ENCODE measurements at places on chromosomes 12 and 14.

DNA sequence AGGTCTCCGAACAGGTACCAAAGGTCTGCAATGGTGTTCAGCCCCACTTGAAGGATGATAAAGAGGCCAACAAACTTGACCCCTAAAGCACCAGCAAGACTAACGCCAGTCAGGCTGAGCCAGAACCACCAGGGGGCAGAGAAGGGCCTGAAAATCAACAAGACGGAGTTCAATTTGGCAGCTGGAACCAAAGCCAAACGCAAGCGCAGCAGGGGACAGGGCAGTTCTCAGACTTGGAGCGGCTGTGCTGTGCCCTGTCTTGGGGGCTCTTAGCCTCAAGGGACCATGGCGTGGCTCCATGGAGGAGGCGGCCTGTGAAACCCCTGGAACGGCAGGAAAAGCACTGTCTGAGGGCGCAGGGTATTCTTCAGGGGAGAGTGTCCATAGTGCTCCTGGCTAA, 19.6 kb downstream of the POMT2 start:
- peak; percentile 18 for DNase-seq

DNA sequence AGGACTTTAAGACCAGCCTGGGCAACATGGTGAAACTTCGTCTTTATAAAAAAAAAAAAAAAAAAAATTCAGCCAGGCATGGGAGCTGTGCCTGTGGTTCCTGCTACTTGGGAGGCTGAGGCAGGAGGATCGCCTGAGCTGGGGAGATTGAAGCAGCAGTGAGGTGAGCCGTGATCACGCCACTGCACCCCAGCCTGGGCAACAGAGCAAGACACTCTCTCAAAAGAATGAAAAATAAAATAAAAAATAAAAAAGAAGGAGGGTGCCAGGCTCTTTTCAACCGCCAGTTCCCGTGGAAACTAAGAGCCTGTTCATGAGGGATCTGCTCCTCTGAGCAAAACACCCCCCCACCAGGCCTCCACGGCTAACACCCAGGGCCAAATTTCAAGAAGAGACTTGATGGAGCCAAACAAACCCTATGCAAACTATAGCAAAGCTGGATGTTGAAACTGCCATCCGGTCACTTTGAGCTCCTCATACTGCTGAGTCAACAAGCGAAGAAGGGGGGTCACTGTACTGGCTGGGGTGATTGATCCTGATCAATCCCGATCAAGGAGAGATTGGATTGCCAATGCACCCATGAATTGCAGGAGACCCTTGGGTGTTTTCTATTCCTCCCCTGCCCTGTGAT, 23.4 kb downstream of the DLK1 start:
- no peak for DNase-seq

- DNase-seq = no peak
These were observed 255.6 kb upstream of the G2E3 start for GRCh38 chr14:30303350-30303749.

DNA sequence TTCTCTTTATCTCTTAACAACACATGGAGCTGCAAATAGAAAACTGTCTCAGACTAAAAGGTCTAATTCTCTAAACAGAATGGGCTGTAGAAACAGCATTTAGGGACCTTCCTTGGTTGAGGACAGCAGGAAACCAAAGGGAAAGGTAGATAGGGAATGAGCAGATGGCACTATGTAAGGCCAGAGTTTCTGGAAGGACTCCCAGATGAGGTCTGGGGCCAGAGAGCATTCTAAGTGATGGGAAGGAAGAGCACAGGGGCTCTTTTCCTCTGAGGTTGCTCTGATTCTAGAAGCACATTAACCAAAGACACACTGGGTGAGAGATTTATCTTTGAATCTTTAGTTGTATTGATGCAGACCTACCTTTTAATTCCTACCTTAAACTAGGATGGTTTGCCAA, 79.4 kb downstream of the TPH2 start:
- no peak for DNase-seq

DNA sequence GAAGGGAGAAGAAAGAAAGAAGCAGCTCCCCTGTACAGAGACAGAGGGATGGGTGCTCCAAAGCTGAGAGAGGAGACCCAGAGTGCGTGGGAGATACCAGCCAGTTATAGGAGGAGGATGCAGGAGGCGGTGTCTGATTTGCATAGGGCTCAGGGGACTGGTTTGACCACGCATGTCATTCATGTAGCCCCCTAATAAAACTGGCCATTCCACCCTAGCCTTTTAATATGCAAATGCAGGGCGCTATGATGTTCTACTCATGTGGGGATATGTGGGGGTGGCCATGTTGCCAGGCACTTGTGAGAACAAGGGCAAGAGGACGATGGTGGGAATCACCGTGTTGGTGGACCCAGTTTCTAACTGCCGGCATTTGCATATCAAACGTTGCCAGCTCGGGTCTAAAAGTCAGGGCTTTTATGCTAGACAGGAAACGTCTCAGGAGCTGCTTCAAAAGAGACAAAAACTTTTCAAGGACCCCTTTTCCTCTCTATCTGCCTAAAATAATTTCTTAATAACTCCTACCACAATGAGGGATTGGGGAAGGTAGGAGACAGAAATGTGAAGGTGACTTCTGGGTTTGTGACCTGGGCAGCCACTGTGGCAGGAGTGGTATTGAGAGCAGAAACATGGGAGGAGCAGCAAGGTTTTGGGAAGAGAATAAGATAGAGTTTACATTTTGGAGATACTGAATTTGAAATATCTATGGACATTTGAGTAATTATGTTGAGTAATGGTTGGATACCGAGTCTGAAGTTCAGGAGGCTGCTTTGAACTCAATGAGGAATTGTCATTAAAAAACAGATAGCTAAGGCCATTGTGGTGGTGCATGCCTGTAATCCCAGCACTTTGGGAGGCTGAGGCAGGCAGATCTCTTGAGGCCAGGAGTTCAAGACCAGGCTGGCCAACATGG, 2.2 kb upstream of the ATXN3 start:
- DNase-seq = no peak

DNA sequence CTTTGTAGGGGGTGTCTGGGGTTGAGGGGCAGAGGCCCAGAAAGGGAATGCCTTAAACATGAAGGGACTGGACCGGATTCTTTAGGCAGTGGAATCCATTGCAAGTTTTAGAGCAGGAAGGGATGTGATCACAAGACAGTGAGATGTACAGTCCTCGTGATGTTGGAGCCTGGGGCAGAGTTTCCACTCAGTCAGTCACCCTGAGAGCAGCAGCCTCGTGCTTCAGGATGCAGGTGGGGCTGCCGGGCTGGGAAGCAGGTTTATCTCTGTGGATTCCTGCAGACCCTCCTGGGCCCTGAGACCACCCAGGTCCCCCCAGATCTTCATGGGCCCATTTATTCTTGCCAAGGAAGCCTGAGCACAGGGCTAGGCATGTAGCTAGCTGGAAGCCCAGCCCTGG, 38.5 kb downstream of the RIN3 start:
- DNase-seq = no peak

DNA sequence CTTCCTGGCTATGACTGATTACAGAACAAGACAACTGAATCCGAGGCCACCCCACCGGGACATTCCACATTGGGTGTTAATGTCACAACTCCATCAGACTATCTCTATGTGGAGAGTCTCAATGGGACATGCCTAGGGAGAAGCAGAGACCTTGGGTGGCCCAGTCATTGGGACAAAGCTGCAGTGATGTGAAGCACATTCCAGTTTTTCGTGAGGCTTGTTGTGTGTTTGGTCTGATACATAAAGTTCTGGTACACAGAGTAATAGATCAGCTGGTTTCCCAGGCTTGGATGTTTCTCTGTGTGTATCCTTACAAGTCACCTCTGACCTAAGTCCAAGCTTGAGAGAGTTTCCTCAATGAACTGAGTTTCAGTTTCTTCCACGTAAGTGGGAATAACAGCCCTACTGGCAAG, 42.3 kb downstream of the CPM start:
- no peak for DNase-seq

- no peak for DNase-seq
These were observed 66.9 kb downstream of the C12orf56 start for GRCh38 chr12:64323476-64324225.

GRCh38 chr14:75380656-75381055, 47.2 kb upstream of the JDP2 start:
- no peak for DNase-seq

- no peak for DNase-seq
These were observed 2.2 kb downstream of the FIGNL2 start for GRCh38 chr12:51846271-51846691.

GRCh38 chr12:76451528-76451927, 103.3 kb upstream of the BBS10 start:
- DNase-seq = no peak

- no peak for DNase-seq
These were observed 3.4 kb upstream of the MYRFL start for GRCh38 chr12:69821456-69822159.

DNA sequence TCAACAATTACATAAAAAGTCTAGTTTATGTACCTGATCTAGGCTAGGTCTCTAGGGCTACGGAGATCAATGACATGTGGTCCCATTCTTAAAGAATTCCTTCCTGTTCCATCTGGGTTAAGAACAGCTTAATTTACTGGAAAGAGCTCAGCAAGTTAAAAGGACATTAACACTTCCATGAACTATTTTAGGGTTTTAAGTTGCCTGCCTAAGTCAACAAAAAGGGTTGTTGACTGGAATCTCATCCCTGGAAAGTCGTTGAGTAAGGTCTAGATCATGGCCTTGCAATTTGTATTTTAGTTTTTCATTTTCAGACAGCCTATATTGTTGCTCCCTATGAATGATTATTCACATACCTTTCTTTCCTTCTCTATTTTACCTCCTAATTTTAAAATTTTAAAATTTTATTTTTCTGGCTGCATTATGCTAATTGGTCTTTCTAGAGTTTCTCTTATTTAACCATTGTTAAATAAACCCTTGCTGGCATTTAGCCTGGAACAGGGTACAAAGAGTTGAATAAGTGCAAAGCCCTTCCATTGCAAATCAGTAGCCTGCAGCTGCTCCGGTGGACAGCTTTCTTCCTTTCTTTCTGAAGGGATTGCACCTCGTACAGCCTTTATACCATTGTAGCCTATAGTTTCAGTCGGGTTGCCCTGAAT, 66.3 kb downstream of the VRK1 start:
- no peak for DNase-seq

GRCh38 chr12:31950492-31950891, 8.7 kb upstream of the RESF1 start:
- no peak for DNase-seq

GRCh38 chr12:86917121-86917520, 660.9 kb upstream of the MGAT4C start:
- DNase-seq = no peak

- DNase-seq = no peak
These were observed 7.4 kb upstream of the EPS8 start for GRCh38 chr12:15796493-15797141.

- DNase-seq = no peak
These were observed 79.9 kb downstream of the ERGIC2 start for GRCh38 chr12:29301114-29301513.

- DNase-seq = no peak
These were observed 128.8 kb downstream of the CCDC60 start for GRCh38 chr12:119463211-119463926.

GRCh38 chr14:77902811-77903210, 102.9 kb downstream of the ADCK1 start:
- no peak for DNase-seq

GRCh38 chr12:46382408-46382963, 9.9 kb upstream of the SLC38A2 start:
- DNase-seq = no peak

- DNase-seq = no peak
These were observed 2.3 kb downstream of the HIP1R start for GRCh38 chr12:122837306-122838265.

DNA sequence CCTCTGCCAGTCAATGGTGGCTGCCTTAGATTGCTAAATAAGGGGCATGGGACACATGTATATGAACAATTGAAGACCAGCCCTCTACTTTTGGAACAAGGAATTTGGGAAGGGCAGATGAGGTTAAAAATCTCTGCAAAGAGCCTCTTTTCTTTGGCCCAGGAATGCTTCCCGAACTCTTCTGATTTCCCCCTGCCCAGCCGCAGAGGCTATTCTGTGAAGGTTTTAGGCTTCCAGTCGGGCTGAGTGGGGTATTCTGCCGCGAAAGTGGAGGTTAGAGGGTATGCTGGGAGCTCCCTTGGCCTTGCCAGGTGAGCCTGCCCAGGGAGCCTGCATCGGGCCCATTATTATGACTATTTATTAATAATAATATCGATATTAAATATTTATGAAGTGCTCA, 1.2 kb downstream of the POU6F1 start:
- no peak for DNase-seq

DNA sequence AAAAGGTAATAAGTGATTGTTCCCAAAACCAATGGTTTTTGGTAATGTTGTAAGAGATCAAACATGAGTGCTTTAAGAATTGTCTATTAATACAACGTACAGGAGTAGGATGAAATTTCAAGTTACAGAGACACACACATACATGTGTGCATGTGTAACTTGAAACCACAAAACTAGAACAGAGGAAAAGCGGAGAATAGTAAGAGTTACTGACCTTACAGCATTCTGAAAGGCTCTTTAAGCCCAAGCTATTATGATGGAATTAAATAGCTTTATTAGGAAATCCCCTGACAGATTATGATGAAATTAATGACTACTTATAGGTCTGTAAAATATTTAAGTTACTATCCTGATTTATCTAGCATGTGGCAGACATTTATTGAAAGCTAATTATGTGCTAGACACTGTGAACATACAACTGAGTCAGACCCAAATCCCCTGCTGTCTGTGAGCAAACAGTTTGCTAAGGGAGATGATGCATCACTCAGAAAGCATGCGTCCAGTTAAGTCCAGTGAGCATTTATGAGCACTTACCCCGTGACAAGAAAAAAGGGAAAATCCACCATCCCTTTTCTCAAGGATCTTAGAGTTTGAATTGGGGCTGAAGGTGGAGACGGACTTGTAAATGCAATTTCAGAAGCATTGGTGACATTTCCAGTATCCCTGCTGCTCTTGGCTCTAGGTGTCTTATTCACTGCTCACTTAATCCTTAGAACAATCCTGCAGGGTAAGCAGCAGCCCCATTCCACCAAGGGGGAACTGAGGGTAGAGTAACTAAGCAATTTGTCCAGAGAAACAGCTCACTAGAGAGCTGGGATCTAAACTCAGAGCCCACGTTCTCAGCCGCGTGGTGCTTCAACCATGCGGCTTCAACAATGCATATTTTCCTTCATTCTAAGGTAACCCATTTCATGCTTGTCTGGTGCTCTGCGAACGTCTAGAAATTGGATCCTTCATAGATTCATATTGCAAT, 117.4 kb downstream of the EML1 start:
- no peak for DNase-seq

Data from T follicular helper cell (primary cell).